ENCODE measurements at places on chromosomes 7 and 10.

GRCh38 chr10:21326594-21327288 lies 198.7 kb downstream of the SKIDA1 start:
- DNase-seq, result no peak

GRCh38 chr7:32318300-32319011 lies 171.7 kb downstream of the LSM5 start:
- DNase-seq, result peak; percentile 11

DNA sequence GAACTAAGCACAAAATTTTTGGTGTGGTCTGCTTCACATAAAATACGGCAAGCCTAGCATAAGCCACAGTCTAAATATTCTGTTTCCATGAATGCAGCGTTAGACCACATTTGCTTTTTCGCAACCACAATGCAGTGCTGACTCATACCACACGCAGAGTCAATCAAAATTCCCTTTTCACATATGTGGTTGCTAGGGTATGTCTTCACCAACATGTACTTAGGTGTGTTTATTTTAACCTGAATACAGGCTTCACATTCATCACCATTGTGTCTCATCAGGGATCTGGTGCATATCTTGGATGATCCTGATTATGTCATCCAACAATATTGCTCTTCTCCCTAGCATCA lies 90.8 kb downstream of the CHN2 start:
- DNase-seq, result no peak

DNA sequence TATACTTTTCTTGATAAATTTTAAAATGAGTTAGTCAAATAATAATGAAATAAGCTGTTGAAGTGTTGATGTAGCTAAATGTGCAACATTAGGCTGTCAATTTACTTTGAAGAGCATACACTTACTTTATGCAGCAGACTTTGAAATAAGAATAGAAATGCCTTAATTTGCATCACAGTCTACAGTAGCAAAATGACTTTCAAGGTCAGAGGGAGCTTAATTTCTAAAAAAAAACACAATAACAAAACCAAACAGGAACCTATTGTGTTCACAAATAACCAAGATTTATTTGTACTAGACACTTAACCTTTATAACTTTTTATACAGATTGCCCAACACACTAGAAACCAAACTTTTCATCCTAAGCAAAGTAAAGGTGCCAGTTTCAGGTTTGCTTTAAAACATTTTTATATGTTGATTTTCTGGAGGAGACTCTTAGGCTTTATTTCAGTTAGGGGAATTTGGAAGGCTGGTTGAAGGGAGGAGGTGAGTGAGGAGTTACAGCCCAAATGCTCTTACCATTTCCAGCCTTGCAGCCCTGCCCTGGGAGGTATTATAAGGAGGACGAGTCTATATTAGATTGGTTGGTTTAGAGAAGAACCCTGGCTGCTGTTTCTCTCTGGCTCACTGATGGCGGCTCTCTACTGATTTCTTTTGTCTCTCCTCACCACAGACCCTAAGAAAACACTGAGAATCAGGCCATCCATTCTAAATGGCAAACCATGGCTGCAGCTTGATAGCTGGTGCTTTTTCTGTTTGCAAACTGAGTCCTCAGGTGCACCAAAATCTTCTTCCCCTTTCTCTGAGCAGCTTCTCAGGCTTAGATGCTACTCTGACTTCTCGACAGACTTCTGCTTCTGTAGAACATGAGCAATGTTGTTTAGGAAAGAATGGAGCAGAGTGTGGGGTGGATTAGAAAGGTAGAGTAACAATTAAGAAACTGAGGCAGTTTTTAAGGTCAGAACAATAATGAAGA lies 55.2 kb upstream of the RPA3 start:
- DNase-seq, result no peak

DNA sequence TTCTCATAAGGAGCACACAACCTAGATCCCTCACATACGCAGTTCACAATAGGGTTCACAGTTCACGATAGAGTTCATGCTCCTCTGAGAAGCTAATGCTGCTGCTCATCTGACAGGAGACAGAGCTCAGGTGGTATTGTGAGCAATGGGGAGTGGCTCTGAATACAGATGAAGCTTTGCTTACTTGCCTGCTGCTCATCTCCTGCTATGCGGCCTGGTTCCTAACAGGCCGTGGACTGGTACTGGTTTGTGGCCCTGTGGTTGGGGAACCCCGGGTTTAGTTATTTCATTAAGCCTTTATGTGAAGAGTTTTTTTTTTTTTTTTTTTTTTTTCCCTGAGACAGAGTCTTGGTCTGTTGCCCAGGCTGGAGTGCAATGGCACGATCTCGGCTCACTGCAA lies 19.4 kb downstream of the SLK start:
- no peak for DNase-seq

- no peak for DNase-seq
Observed at GRCh38 chr10:11713186-11713743, 28.9 kb upstream of the ECHDC3 start.

DNA sequence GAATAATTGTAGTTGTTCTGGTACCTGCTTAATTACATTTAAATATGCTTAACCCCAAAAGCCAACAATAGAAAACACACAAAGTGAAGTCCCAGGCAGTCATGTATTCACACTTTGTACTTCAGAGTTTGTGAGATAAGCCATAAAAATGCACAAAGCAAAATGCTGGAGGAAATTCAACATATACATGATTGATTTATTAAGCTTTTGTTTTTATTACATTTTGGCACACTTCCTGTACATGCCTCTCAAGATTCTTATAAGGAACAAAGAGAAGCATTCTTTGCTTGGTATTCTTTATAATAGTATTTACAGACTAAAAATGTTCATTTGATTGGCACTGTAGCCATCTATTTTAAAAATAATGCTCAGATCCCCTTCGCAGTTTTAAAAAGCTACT lies 107.7 kb upstream of the ANK3 start:
- no peak for DNase-seq

DNA sequence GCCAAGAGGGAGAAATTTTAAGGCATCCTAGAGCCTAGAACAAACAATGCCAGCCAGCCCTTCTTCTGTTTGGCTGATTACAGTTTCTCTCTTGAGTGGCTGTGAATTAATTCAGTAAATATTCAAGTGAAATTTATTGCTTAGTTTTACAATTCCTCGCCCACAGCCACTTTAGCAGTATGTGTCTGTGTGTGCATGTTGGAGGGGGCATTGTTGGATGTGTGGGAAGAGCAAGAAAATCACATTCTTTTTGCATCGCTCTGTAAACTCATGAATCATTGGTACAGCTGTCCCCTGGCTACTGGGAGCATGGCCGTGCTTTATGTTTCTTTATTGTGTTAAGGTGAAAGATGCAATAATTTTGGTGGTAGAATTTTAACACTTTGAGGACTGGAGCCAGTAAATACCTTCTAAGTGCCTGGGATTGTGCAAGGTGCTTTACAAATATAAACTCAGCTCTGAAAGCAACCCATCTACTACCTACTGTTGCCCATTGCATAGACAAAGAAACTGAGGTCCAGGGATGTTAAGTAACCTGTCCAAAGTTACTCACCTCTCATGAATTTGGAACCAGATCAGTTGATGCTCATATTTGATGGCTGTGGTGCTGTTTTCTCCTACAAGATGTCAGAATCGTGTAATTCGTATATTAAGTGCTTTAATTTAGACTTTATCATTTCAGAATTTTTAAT lies 89.9 kb upstream of the BTBD16 start:
- no peak for DNase-seq

- DNase-seq, result no peak
Observed at GRCh38 chr10:94677691-94678090, 5.8 kb upstream of the CYP2C18 start.

DNA sequence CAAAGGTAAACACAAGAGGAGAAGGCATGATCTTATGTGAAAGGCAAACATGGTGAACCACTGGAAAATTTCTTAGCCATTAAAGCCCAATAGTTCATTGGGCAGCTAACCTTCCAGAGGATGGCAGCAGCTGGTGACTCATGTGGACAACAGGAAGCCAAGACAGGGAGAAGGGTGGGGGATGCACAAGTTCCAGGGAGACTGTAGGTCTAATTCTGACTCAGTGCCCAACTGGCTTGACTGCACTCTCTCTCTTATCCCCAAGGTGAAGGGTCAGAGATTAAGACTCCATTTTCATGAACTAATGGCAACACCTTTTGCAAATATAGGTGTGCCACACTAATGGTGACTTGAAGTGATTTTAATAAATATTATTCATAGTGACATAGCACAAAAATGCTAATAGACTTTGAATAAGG lies 47.9 kb upstream of the SLC35B4 start:
- no peak for DNase-seq

- DNase-seq, result no peak
Observed at GRCh38 chr7:129773328-129773731, 161.8 kb downstream of the NRF1 start.
